ENCODE measurements at places on chromosomes 1 and 21.

DNA sequence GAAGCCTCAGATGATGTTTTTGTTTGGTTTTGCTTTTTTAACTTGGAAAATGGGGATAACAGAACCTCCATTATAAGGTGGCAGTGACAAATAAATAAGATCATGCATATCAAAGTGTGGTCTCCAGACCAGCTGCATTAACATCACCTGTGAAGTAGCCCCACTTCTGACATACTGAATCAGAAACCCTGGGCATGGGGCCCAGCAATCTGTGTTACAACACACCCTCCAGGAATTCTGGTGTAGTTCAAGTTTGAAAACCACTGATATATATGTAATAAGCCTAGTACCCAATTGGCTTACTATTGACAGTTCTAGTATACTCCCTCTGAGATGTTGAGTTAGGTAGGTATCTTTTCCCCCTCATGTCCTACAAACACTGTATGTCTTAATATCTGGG lies 24.1 kb upstream of the RNF19B start:
- DNase-seq = no peak
- peaks cover 74% of the 10 kb centered on the region for H3K4me1 ChIP-seq
- no peaks in the 10 kb centered on the region for H3K36me3 ChIP-seq
- H3K4me3 ChIP-seq = peak overlapping the region; percentile 41

- H3K36me3 ChIP-seq = peaks cover 10% of the 10 kb centered on the region
- H3K27ac ChIP-seq = no peak overlapping the region
- no peaks in the 10 kb centered on the region for H3K27me3 ChIP-seq
- peaks cover 18% of the 10 kb centered on the region for H3K4me1 ChIP-seq
These were observed 13.1 kb downstream of the RNF187 start for GRCh38 chr1:228500143-228500734.

GRCh38 chr1:74470251-74470650 lies 42.2 kb downstream of the LRRC53 start:
- H3K27me3 ChIP-seq = no peaks in the 10 kb centered on the region
- no peaks in the 10 kb centered on the region for H3K4me1 ChIP-seq
- H3K4me3 ChIP-seq = no peak overlapping the region
- peak overlapping the region; percentile 27 for H3K27ac ChIP-seq
- no peak for DNase-seq
- no peaks in the 10 kb centered on the region for H3K36me3 ChIP-seq

DNA sequence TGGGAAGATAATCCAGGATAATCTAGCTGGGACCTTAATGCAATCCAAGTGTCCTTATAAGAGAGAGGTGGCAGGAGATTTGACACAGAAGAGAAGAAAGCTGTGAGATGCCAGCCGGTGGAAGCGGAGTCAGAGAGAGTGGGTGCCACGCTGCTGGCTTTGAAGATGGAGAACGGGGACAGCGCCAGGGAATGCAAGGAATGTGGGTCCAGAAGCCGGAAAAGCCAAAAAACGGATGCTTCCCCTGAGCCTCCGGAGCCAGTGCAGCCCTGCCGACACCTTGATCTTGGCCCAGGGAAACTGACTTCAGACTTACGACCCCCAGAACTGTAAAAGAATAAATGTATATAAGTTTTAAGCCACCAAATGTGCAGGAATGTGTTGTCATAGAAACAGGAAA lies 152.6 kb downstream of the ZNF281 start:
- no peak for DNase-seq
- no peaks in the 10 kb centered on the region for H3K36me3 ChIP-seq
- H3K27me3 ChIP-seq = peaks cover 4% of the 10 kb centered on the region
- no peak overlapping the region for H3K27ac ChIP-seq
- H3K4me3 ChIP-seq = no peak overlapping the region
- H3K4me1 ChIP-seq = no peaks in the 10 kb centered on the region

- no peaks in the 10 kb centered on the region for H3K27me3 ChIP-seq
- no peak overlapping the region for H3K27ac ChIP-seq
- H3K36me3 ChIP-seq = no peaks in the 10 kb centered on the region
These were observed 145.7 kb upstream of the TIAM1 start for GRCh38 chr21:31489726-31490125.

DNA sequence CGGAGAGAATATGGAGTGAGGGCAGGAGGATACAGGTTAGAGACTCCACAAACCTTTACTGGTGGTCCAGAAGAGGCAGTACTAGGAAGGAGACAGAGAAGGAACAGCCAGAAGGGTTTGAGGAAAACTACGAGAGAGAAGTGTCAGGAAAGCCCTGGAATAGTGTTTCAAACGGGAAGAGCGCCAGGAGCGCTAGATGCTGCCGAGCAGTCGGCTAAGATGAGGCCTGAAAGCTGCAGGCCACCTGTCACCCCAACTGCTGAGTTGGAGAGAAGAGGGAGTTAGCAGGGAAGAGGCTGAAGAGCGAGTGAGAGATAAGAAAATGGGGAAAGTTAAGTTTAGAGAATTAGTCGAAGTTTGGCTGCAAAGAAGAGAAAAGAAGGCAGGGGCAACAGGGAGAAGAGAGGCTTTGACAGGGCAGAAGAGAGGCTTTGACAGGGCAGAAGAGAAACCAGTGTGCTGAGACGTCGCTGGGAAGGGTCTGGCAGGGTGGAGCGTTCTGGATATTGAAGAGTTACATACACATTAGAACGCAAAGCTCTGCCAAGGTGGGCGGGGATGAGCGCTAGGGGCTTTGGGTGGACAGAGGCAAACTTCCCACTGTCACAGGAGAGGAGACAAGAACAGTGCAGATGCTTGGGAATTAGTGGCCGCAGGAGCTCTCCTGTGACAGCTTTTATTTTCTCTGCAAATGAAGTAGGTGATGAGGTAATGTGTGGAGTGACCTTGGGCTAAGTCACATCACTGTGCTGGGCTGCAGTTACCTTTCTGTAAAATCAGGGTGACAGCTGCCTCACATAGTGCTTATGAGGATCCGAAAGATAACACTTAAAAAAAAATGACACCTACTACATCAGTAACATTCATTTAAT lies 31.2 kb downstream of the PCSK9 start:
- H3K4me3 ChIP-seq = no peak overlapping the region
- no peak overlapping the region for H3K27ac ChIP-seq
- H3K36me3 ChIP-seq = peaks cover 2% of the 10 kb centered on the region
- no peaks in the 10 kb centered on the region for H3K4me1 ChIP-seq
- H3K27me3 ChIP-seq = no peaks in the 10 kb centered on the region

DNA sequence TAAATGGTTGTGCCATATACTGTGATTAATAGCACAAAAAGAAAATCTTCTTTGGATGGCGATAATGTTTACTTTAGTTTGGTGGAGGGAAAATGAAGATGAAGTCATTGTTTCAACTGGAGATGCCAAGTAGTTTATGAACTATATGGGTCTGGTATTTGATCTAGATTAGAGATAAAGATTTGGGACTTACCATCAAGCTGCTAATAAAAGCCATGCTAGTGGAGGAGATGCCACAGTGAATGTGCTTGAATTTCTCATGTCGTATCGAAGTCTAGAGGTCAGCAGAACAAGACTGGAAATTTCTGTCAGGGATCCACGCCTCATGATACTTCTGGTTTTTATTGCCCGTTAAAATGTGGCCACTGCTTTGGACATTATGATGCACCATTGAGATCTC lies 742.0 kb downstream of the NCAM2 start:
- H3K27ac ChIP-seq = no peak overlapping the region
- no peaks in the 10 kb centered on the region for H3K36me3 ChIP-seq
- H3K4me3 ChIP-seq = no peak overlapping the region
- no peaks in the 10 kb centered on the region for H3K27me3 ChIP-seq

DNA sequence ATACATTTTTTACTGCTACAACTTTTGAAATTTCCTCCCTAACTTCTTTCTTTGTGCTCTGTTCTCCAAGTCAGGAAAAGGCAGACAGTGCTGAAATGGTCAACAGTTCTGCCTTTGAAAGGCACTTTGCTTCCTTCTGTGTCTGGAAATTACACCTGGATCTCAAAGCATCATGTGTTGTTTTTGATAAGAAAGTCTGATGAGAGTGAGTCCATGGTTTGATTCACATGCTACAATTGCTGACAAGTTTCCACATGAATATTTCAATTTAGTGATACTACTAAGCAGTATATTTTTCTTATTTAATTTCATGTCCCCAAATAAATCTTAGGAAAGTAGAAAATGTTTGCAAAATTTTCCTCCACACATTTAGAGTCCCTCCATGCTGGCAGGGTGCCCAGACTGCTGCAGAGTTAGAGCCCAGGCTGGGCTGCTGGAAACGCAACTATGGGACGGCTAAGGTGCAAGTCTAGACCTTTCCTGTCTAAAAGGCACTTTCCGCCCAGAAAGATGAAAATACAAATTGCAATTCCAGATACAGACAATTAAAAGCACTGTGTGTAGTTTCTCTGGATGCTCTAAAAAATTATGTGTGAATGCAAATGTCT lies 96.6 kb upstream of the RUNX1 start:
- H3K27ac ChIP-seq = no peak overlapping the region
- no peaks in the 10 kb centered on the region for H3K4me1 ChIP-seq
- no peaks in the 10 kb centered on the region for H3K27me3 ChIP-seq
- no peak for DNase-seq
- H3K4me3 ChIP-seq = no peak overlapping the region

- no peaks in the 10 kb centered on the region for H3K27me3 ChIP-seq
- H3K36me3 ChIP-seq = no peaks in the 10 kb centered on the region
- H3K4me1 ChIP-seq = no peaks in the 10 kb centered on the region
- no peak for DNase-seq
- H3K27ac ChIP-seq = no peak overlapping the region
These were observed 62.5 kb upstream of the TNFSF4 start for GRCh38 chr1:173269490-173270230.

- no peak overlapping the region for H3K4me3 ChIP-seq
- H3K36me3 ChIP-seq = no peaks in the 10 kb centered on the region
- no peak for DNase-seq
- H3K27ac ChIP-seq = no peak overlapping the region
These were observed 329.3 kb downstream of the BARHL2 start for GRCh38 chr1:90387805-90388204.

- no peak overlapping the region for H3K4me3 ChIP-seq
- H3K36me3 ChIP-seq = no peaks in the 10 kb centered on the region
- H3K4me1 ChIP-seq = no peaks in the 10 kb centered on the region
- H3K27me3 ChIP-seq = no peaks in the 10 kb centered on the region
- DNase-seq = no peak
- H3K27ac ChIP-seq = no peak overlapping the region
These were observed 68.3 kb downstream of the CLIC6 start for GRCh38 chr21:34737115-34737514.

GRCh38 chr1:232657426-232658005 lies 27.6 kb upstream of the SIPA1L2 start:
- H3K27me3 ChIP-seq = no peaks in the 10 kb centered on the region
- H3K4me3 ChIP-seq = no peak overlapping the region
- H3K27ac ChIP-seq = no peak overlapping the region
- H3K36me3 ChIP-seq = no peaks in the 10 kb centered on the region
- no peaks in the 10 kb centered on the region for H3K4me1 ChIP-seq
- no peak for DNase-seq

DNA sequence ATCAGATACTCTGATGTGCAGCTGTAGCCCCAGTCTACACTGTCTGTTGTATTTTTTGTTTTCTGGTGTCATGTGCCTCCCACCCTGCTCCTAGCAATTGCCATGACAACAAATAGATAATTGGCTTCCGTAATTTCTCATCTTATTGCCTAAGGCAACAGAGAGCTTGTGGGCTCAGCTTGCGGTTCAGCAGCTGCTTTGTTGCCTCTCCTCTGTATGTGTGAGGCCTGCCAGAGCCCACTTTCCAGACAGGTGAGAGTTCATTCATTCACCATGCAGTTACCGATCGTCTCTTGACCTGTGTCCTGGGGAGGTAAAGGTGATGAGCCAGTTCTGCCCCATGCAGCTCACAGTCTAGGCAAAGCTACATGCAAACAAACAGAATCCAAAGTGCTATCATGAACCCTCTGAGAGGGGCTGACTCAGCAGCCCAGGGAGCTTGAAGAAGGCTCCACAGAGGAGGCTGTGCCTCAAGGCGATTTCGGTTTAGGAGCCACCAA lies 11.9 kb downstream of the LGALS8 start:
- peaks cover 32% of the 10 kb centered on the region for H3K4me1 ChIP-seq
- peaks cover 2% of the 10 kb centered on the region for H3K36me3 ChIP-seq
- DNase-seq = no peak
- H3K4me3 ChIP-seq = no peak overlapping the region
- no peak overlapping the region for H3K27ac ChIP-seq
- H3K27me3 ChIP-seq = no peaks in the 10 kb centered on the region

DNA sequence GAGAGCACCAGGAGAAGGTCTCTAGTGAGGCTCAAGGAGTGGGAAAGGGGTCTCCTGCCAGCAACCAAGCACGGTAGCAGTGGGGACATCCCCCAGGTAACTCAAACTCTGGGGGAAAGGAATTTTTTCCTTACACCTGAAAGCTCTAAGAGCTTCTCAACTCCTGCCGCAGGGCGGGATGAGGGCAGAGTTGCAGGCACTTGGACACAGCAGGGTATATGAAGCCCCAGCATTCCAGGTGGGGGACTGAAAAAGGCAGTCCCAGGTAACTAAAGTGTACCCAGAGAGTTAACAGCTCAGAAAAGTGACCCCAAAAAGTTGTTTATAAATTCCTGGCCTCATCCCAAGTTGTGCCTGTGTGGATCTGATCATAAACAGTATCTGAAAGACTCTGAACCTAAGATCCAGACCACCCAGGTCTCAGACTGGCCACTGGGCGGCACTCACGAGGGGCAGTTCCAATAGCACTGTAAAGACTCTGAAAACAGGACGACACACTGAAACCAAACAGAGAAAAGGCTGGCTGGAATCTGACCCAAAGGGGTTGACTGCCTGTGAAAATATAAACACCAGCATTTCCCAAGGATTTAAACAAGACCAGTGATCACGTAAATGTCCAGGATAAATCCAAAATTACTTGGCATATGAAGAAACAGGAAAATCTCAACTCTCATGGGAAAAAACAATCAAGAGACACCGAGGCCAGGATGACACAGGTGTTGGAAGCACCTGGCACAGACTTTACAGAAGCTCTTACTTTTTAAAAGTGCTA lies 47.5 kb downstream of the HSF2BP start:
- DNase-seq = peak; percentile 78
- H3K4me1 ChIP-seq = no peaks in the 10 kb centered on the region
- no peaks in the 10 kb centered on the region for H3K27me3 ChIP-seq

DNA sequence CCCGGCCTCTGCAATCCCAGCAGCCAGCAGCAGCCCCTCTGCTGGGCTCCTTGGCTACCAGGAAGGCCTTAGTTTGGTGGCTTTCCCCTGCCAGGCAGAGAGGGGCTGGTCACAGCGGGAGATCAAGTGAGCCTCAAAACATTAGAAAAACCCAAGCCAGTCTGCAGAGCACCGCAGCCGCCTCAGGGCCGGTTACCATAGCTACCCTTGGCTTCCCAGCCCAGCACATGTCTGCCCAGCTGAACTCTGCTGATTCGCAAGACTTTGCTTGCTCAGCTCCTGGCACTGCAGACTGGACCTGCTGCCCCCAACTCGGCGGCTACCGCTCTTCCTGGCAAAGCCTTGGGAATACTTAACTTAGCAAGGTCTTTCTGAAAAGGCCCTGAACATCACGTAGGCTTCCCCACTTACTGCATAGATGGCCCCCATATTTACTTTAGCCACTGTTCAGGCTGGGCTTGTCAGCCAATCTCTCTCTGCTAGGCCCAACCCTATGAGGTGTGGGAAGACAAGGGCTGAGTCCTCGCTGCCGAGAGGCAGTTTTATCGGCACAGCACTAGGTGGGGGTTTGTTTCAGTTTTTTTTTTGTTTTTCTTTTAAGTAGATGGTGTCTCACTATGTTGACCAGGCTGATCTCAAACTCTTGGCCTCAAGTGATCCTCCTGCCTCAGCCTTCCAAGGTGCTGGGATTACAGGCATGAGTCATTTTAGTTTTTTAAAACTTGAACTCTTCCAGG lies 28.6 kb upstream of the PLEKHG5 start:
- H3K27me3 ChIP-seq = no peaks in the 10 kb centered on the region
- H3K36me3 ChIP-seq = peaks cover 12% of the 10 kb centered on the region
- no peak overlapping the region for H3K27ac ChIP-seq
- DNase-seq = no peak
- H3K4me1 ChIP-seq = no peaks in the 10 kb centered on the region
- no peak overlapping the region for H3K4me3 ChIP-seq

GRCh38 chr21:45838634-45839033 lies 142.9 kb upstream of the COL6A1 start:
- no peak overlapping the region for H3K4me3 ChIP-seq
- DNase-seq = no peak
- H3K4me1 ChIP-seq = no peaks in the 10 kb centered on the region
